ENCODE measurements at places on chromosomes 12 and 14. TPM values are rescaled to one million over a fixed set of nuclear protein-coding genes. Genes with fewer than 3 reads are reported as not detected.

Gene PRH2
- not detected for polyA plus RNA-seq

Gene ESPL1
- 0.33 TPM for polyA plus RNA-seq

Gene GALNT16
- polyA plus RNA-seq = 3.7 TPM

GRCh38 chr14:104634138-104634760, 29.7 kb upstream of the TMEM179 start:
- DNase-seq = no peak

GRCh38 chr14:49637534-49638078, 2.6 kb upstream of the DNAAF2 start:
- no peak for DNase-seq

- DNase-seq = no peak
These were observed 1.8 kb upstream of the SMARCD1 start for GRCh38 chr12:50083301-50083700.

DNA sequence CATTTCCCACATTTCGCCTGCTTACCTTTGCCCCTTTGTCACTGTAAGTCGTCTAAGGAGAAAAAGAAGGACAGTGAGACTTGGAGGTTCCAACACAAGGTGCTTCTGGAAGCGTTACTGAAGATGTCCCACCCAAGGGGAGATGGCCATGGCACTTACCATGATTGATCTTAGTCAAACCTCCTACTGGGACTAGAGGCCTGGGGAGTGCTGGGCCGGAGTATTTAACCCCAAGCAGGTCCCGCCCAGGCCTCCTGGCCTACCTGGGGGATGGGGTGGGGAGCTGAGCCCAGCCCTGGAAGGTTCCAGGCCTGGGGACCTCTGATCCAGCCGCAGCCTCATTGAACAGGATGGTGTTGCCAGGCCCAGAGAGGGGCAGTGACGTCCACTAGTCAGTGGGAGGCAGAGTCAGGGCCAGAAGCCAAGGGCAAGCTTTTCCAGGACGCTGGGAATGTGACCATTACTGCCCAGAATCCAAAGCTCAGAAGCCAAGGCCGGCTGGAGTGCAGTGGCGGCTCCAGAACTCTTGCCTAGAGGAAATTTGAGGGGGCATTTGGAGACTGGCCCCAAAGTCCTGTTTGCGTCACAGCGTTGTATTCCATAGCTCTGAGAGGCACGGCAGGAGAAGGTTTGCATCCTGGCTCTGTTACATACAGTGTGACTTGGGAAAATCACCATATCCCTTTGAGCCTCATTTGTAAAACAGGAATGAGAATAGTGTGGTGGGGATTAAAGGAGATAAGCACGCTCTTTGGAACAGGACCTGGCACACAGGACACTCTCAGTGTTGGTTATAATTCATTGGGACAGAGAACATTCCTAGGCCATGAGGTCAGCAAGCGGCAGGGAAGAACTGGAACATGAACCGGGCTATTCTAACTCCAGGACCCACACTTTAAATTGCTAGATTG, at the start of gene HPD:
Gene HPD, minus strand, starts transcription at position 198 of the 911 bp plus-strand sequence. Its CDS starts 36 bp downstream, at position 162.
- DNase-seq = no peak

DNA sequence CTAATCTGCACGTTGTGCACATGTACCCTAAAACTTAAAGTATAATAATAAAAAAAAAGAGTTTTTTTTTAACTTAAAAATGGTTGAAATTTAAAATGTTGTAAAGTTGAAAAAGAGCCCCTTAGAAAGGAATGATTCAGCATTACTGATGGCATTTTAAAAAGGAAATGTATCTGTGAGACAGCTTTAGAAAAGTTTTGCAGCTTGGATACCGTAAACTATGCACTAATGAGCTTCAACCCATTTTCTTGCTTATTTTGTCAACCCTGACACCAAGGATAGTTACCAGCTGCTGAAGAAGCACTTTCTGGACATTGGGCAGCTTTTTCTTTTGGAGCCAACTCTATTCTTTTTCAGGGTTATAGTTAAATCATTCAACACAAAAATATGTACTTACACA, 4.3 kb downstream of the BICD1 start:
- DNase-seq = no peak

DNA sequence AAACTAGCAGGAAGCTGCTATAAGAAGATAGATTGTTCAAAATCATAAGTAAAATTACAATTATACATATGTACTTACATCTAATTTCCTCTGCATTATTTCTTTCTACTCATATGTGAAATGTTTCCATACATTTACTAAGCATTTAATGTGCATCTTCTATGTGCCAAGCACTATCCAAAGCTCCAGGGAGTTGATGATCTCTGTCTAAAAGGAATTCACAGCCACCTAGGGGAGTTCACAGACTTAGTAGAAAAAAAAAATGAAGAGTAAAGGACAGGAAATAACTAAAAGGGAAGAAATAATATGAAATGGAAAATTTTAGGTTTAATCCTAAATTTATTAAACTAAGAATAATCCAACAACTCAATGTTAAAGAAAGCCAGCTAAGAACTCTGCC, 91.7 kb downstream of the EFCAB11 start:
- no peak for DNase-seq

DNA sequence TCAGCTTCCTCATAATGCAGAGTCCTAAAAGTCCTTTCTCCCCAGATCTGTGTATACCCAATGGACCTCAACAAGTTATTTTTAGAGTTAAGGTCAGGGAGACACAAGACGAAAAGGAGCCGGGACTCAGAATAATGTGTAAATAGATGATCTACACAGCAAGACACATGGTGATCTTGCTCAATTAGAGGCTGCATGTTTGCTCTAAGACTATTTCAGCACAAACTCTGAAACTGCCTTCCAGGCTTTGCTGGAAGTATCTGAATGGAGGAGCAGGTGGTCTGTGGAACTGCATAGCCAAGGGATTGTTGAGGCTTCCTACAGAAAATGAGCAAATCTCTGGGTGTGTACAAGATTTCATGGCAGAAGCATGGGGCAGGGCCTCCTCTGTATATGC, 80.8 kb downstream of the CRACR2A start:
- DNase-seq = no peak

- DNase-seq = no peak
These were observed 128.1 kb upstream of the AMIGO2 start for GRCh38 chr12:47207829-47208248.

All from urinary bladder (tissue), 4 donors.